Ammon's horn (tissue), 1 donor: ENCODE measurements at places on chromosomes 1 and 21.

- no peak for DNase-seq
These were observed 10.4 kb upstream of the CHIA start for GRCh38 chr1:111280267-111280666.

DNA sequence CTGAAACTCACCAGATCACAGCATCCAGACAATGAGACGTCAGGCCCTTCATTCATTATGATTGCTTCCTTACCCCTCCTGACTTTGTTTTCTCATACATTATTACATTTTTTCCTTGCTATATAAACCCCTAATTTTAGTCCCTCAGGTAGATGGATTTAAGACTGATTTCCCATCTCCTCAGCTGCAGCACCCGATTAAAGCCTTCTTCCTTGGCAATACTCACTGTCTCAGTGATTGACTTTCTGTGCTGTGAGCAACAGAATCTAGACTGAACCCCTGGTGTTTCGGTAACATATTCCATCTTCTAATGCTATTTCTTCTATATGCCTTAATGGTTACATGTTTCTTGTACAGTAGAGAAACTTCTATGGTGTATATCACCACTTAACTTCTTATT, 30.0 kb upstream of the RGL1 start:
- no peak for DNase-seq

GRCh38 chr1:101128211-101128727, 102.7 kb upstream of the DPH5 start:
- no peak for DNase-seq

- DNase-seq, result peak; percentile 71
These were observed 31.4 kb upstream of the WASF2 start for GRCh38 chr1:27521336-27521831.

DNA sequence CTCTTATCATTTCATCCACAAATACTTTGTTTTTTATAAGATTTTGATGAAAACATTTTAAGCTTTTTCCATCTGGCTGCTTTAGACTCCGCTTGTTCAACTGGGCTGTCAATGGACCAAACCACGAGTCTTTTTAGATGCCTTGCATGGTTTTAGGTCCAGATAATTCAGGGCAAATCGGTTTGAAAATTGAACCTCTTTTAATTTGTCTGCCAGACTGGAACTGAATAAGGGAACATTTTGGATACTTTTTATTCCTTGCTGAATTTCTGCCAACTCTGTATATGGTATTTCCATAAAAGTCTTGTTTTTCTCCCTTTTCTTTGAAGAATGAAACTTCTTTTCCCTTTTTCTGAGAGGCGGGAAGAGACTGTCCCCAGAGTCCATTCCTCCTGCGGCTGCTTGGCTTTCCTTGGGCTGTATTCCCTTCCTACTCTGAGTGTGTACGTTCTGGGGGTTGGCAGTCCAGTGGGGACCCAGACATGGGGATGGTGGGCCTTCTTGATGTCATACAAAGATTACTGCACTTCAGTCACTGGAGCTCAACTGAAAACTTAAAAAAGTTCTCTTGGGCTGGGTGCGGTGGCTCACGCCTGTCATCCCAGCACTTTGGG, 46.5 kb upstream of the CNN3 start:
- no peak for DNase-seq

DNA sequence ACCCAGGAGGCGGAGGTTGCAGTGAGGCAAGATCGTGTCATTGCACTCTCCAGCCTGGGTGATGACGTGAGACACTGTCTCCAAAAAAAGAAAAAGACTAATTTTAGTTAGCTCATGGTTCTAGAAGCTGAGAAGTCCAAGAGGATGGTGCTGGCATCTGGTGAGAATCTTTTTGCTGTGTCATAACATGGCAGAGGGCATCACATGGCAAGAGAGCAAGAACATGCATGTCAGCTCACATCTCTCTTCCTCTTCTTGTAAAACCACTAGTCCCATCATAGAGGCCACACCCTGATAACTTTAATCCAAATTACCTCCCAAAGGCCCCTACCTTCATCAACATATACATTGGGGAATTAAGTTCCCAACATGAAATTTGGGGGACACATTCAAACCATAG, 13.8 kb upstream of the CNN3 start:
- no peak for DNase-seq

GRCh38 chr1:902802-903201, 20.9 kb upstream of the SAMD11 start:
- DNase-seq, result peak; percentile 1

GRCh38 chr1:187121661-187122060, 292.9 kb downstream of the PLA2G4A start:
- DNase-seq, result no peak

DNA sequence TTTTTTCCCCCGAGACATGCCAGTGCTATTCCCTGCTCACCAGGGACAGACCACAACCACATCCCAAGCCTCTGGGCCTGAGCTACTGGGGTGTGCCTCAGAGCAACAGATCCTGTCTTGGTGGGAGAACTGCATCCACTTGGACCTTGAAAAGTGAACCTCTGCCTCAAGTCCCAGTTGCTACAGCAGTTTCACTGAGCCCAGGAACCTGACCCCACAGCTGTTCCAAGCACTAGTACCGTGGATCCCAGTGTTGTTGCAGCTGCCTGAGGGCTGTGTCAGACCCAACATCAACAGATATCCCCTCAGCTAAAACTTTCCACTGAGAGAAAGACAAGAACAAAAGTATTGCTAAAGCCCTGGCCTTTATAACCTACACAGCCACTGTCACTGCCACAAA, 373.0 kb downstream of the PLPP3 start:
- no peak for DNase-seq

- peak; percentile 69 for DNase-seq
These were observed 50.3 kb upstream of the L1TD1 start for GRCh38 chr1:62144238-62144831.

- peak; percentile 29 for DNase-seq
These were observed 176.5 kb downstream of the TGFB2 start for GRCh38 chr1:218521414-218522169.

- DNase-seq, result no peak
These were observed 55.0 kb downstream of the ADARB1 start for GRCh38 chr21:45129189-45129923.

GRCh38 chr21:15719976-15720375, 9.8 kb upstream of the USP25 start:
- DNase-seq, result no peak

DNA sequence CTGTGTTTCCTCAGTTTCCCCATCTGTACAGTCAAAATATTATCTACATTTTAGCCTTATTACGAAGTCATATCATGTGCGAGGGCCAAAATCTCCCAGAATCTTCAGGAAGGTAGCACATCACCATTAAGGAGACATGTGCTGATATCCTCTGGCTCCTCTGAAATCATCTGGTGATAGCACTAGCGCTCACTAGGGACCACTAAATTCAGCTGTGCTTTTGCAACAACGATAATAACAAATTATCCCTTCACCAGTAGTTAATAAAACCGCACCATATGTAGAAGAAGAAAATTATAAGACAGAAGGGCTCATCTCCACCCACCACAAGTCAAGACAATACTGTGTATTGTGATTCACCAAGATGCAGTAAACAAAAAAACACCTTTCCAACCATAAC, 53.3 kb downstream of the TIAM1 start:
- no peak for DNase-seq

DNA sequence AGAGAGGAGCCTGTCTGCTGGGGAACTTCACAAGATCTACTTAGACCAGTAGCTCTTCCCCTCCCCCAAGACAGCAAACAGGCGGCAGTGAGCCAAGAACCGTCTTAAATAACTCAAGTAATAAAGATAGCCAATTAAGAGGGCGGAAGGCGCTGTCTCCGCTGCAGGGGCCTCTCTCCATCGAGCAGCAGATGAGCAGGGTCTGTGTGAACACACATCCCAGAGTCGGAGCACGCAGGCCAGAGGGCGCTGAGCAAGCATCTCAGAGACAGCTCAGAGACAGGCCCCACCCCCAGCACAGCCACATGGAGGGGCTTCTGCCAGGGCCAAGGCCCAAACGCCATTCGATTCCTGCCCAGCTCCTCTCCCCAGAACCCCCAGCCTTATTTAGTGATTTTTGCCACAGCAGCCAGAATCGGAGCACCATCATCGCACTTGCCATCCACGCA, 11.1 kb downstream of the IFFO2 start:
- no peak for DNase-seq

- DNase-seq, result no peak
These were observed 77.8 kb downstream of the ALPL start for GRCh38 chr1:21586846-21587601.

- DNase-seq, result no peak
These were observed 32.3 kb downstream of the INKA2 start for GRCh38 chr1:111706921-111707320.

GRCh38 chr1:7771823-7772299, 765 bp downstream of the VAMP3 start:
- DNase-seq, result no peak

DNA sequence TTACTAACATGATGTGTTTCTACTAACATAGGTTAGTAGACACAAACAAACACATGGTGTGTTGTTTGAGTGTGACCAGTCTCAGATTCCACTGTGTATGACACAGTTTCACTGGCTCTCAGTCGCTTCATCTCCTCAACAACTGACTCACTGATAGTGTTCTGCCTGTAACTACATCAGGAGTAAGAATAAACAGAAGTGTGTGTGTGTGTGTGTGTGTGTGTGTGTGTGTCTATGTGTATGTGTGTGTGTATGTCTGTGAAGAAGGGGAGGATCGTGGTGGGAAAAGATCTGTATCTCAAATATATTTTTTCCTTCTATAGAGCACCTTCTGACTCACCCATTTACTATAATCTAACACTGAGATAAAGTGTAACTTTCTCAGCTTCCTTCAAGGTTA, 391.0 kb downstream of the PTPRC start:
- no peak for DNase-seq

DNA sequence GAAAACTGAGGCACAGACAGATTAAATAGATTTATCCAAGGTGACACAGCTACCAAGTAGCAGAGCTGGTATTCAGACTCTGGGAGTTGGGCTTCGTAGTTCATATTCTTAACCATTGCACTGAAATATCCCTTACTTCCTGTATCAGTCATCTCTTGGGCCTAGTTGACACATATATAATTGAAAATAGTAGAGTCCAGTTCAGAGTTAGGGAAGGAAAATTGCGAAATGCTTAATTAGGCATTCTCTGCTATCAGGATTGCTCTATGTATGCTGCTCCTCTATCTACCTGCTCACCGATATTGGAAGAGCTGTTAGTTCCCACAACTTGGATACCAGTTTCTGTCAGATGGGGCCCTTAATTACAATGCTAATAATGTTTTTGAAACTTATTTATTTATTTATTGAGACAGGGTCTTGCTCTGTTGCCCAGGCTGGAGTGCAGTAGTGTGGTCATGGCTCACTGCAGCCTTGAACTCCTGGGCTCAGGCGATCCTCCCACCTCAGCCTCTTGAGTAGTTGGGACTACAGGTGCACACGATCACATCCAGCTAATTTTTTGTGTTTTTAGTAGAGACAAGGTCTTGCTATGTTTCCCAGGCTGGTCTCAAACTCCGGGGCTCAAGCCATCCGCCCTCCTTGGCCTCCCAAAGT, 8.2 kb downstream of the RCOR3 start:
- DNase-seq, result no peak
